Mesenteric fat pad (tissue), 1 donor: ENCODE measurements at places on chromosomes 12 and 14. TPM values are rescaled to one million over a fixed set of nuclear protein-coding genes. Genes with fewer than 3 reads are reported as not detected.
A peak's percentile ranks its signal among the peaks of the same experiment; 100 is the strongest.

GRCh38 chr12:123960029-123960735 lies 12.4 kb downstream of the CCDC92 start:
- DNase-seq = no peak

DNA sequence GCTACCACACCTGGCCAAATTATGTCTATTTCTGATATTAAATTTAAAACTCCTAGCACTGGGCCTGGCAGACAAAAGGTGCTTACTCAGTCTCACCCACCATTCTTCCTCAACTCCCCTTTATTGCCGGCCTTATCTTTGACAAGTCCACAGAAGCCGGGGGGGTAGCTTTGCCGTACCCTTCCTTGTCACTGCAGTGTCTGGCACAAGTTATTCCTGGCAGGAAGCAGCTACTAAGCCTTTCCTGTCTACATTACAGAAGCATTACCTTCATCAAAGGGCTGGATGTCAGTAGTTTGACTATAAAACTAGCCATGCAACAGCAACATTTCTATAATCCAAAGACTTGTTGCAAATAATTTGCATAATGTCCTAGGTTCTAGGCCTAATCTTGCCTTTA lies 127.1 kb downstream of the PRICKLE1 start:
- no peak for DNase-seq

TAS2R10 gene
- 0.32 TPM for total RNA-seq

- no peak for DNase-seq
Observed at GRCh38 chr12:54024127-54024526, 4.1 kb upstream of the HOXC6 start.

GRCh38 chr14:92759300-92759678 lies 10.9 kb upstream of the LGMN start:
- DNase-seq = no peak

DNA sequence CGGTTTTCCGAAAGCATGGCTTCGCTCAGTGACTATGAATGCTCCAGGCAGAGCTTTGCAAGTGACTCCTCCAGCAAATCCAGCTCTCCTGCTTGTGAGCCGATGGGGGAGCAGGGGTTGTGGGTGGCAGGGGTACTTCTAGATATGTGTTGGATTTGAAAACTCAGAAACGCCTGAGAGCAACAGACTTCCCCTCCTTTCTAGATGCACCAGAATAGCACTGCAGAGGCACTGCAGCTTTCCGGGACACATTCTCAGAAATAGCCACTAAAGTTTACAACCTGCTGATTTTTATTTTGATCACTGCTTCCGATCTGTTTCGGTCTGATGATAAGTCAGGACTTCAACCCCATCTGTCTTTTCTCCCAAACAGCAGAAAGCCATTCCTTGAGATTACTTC lies 8.6 kb downstream of the TCP11L2 start:
- no peak for DNase-seq

- no peak for DNase-seq
Observed at GRCh38 chr12:9149372-9149771, 33.7 kb upstream of the A2M start.

GRCh38 chr14:61247935-61248334 lies 33.2 kb downstream of the TMEM30B start:
- no peak for DNase-seq

VWF gene
- total RNA-seq = 733 TPM

WNK1 gene
- 312 TPM for total RNA-seq

GRCh38 chr14:96623676-96624484 lies 121.7 kb downstream of the PAPOLA start:
- DNase-seq = peak; percentile 86

- no peak for DNase-seq
Observed at GRCh38 chr12:97757481-97758193, 295.0 kb downstream of the RMST start.

GRCh38 chr12:53575502-53576249 lies 50.5 kb downstream of the ATF7 start:
- DNase-seq = no peak
